NCI-H526 (cell line): ENCODE measurements at places on chromosomes 1 and 21.

GRCh38 chr1:116458695-116459094 is 85.7 kb downstream of the ATP1A1 start:
- DNase-seq = no peak

GRCh38 chr21:38714039-38714817 is 91.5 kb upstream of the ETS2 start:
- no peak for DNase-seq

GRCh38 chr1:185961664-185962063 is 227.5 kb downstream of the HMCN1 start:
- no peak for DNase-seq

DNA sequence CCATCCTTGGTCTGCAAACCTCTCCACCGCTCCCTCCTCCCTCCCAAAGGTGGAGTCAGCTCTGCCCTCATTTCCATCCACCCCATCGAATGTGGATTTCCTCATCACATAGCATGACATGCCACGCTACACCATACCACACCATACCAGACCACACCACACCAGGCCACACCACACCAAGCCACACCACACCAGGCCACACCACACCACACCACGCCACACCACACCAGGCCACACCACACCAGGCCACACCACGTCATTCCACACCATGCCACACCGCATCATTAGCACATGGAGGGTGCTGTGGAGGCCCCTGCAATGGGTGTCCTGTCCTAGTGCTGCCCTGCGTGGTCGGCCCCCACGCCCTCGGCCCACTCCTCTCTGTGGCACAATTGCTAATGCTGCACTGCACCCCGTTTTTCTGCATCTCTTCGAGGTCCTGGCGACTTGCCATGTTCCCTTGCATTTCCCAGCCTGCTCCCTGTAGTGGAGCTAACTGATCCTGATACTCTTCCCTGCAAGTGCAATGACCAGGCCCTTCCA is 11.3 kb downstream of the DFFB start:
- DNase-seq = no peak

DNA sequence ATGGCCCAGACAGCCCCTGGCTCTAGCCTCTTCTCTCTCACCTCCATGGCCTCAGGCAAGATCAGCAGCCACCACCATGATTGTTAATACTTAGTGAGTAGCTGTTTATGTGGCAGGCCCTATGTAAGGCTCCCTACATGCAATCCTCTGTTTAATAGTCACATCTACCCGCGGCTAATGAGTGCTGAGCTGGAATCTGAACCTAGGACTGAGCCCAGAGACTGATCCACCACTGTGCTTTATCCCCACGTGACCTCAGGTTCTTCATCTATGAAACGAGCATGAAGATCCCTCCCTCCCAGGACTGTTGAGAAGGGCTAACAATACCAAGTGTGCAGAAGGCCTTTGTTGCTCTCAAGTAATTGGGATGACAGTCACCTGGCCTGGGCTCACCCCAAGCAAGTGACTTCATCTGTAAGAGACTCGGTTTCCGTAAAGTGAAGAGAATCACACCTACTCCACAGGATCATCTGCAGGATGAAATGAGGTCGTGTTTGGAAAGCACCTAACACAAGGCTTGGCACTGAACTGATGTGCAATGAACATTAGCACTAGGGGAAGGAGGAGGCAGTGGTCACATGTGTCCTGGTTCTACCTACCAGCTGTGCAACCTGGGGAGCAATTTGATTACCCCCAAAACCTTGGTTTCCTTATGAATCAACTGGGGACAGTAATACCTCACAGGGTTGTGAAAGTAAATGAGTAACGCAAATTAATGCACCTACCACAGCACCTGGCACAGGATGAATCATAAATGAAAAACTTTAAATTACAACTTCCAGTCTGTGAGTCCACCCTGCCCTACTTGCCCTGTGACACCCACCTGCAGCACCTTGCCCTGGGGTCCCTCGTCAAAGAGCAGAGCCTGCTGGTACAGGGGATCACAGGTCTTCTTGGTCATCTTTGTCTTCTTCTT is 37.2 kb downstream of the RIMS3 start:
- no peak for DNase-seq

DNA sequence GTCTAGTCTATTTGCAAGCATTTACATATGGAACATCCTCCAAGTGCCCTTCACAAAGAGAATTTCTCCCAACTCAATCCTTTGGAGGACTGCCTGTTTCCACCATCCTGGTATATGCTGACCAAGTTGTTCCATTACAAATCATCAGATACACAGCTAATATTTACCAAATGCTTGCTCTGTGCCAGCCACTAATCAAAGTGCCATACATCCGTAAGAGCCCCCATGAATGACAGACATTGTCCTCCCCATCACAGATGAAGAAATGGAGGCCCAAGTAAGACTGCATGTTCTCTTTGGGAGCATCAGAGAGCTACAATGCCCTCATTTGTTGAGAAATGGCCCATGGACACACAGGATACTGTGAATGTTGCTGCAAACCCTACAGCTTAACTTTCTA is 130.0 kb upstream of the BACE2 start:
- DNase-seq = no peak

- DNase-seq = peak; percentile 49
Observed at GRCh38 chr21:44761747-44762208, 39.8 kb downstream of the UBE2G2 start.

GRCh38 chr21:41865002-41865777 is 14.0 kb downstream of the PRDM15 start:
- DNase-seq = no peak

- no peak for DNase-seq
Observed at GRCh38 chr1:29417971-29418370, 181.6 kb downstream of the PTPRU start.

DNA sequence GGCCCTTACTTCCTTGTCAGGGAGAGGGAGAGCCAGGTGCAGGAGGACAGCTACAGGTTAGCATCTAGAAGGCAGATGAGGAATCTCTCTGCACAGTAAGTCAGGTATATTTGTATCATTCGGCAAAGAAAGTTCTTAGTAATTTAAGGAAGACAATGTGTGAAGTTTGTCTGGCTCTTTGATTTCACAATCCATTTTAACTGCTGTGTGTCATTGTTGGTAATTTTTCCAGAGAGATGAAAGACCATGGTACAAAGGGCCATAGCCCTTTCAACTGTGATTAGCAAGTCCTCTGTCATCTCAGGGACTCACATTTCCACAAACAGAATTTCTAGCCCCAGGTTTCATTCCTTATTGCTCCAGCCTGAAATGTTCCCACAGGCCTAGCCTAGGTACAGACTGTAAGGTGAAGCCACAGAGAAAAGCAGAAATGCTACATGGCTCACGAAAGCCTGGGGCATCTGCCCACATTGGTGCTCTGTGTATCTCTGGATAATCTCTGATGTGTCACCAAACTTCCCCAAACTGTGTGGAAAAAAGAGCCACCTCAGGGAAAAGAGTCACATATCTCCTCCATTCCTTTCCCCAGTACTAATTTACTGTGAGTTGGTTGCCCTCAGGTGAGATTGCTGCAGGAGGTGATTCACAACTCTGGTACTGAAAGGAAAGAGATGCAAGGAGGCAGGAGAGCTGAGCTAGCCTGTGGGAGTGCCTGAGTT is 70.6 kb downstream of the SYT6 start:
- DNase-seq = no peak

DNA sequence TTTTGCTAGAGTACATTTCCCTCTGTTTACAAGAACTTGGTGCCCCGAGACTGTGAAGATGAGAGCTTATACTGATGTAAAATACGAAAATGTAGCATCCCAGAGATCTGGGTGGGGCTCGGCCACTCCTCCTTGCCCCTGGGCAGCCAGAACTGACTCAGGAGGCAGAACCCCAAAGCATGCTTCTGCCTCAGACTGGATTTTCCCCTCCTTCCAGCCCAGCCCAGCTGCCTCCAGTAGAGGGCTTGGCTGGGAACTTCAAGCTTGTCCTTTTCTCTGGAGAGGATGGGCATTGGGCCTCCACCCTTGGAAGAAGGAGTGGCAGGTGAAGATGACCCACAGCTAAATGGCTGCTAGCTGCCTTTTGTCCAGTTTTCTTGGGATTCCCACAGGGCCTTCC is 24.3 kb upstream of the BTG2 start:
- no peak for DNase-seq

DNA sequence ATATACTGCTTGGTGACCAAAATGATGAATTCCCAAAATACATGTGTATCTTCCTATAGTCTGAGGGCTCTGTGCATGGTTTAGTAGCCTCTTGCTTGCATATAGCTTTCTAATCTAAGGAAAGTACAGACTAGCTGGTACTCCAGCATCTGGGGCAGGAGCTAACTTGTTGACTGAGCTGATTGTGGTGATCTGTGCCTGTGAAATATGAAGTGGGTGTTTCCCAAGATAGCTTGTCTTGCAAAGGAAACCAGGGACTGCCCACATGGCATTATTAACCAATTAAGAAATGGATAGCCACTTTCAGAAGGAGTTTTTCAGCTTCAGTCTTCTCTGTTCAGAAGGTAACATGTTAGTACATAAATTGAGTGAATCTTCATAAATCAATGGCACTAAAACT is 219.8 kb downstream of the NEGR1 start:
- no peak for DNase-seq

- DNase-seq = no peak
Observed at GRCh38 chr21:29211205-29211604, 80.8 kb downstream of the MAP3K7CL start.

DNA sequence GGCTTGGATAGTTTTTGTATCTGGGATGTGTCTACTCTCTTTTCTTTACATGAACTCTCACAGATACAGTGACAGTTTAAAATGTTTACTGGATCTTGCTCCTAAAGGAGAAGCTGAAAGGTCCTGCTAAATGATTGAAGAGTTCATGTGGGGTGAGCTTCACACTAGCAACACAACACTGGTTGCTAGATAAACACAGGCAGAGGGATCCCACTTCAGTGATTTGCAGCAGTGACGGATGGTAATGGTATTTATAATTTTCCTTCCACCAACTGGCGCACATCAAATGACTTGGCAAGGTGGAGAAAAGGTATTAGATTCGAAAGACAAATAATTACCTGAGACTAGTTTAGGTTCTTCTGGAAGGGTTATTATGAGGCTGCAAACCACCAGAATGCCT is 270.2 kb downstream of the TBX15 start:
- DNase-seq = no peak

DNA sequence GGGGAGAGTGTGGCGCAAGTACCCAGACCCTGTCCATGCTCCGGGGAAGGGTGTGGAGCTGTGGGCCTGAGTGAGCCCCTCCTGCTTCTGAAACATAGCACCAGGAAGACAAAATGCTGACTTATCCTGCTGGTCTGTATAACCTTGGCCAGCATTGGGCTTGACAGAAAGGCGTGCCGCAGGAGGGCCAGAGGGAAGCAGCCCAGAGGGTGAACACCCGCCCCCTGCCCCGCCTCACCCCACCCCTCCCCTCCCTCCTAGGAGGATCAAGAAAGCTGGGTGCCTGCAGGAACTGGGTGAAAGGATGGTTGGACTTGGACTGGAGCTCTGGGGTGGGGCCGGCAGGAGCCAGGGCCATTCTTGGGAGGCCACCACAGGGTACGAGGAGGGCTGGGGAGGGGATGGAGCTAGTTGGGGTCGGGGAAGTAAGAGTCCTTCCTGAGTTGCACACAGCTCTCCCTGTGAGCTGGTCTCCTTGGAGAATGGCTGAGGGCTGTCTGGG is 27.1 kb downstream of the PTPRF start:
- no peak for DNase-seq
